ENCODE measurements at places on chromosomes 11 and 22. TPM values are rescaled to one million over a fixed set of nuclear protein-coding genes. Genes with fewer than 3 reads are reported as not detected.

Gene PHRF1
- 27.1 TPM for total RNA-seq

Gene UBQLNL
- total RNA-seq, result 1.2 TPM

Gene EHF
- not detected for total RNA-seq

Gene OR52E8
- total RNA-seq, result not detected

Gene TRIM48
- not detected for total RNA-seq

Gene C11orf86
- total RNA-seq, result not detected

Gene NPAS4
- 0.42 TPM for total RNA-seq

Gene MPPED1
- total RNA-seq, result 2.4 TPM

Gene PGGHG
- 60.0 TPM for total RNA-seq

Gene KBTBD3
- 14.4 TPM for total RNA-seq

Gene TSSK2
- not detected for total RNA-seq

Gene GLYATL2
- not detected for total RNA-seq

Gene SAC3D1
- 16.3 TPM for total RNA-seq

Gene GRM5
- total RNA-seq, result 1.8 TPM

Gene APOL4
- total RNA-seq, result 1.2 TPM

Gene PPP6R3
- total RNA-seq, result 150 TPM

Gene UPB1
- total RNA-seq, result 0.63 TPM

Gene CST6
- total RNA-seq, result not detected

Gene JAML
- total RNA-seq, result 0.60 TPM

Gene LRRC75B
- 33.6 TPM for total RNA-seq

Gene MS4A1
- total RNA-seq, result not detected

Gene LRRC56
- 0.60 TPM for total RNA-seq

Gene OR2AG1
- not detected for total RNA-seq

Gene REXO2
- total RNA-seq, result 98.3 TPM

Gene OR2AG2
- total RNA-seq, result 0.22 TPM

Gene DNAJB7
- not detected for total RNA-seq

Gene APOL2
- 112 TPM for total RNA-seq

Gene GALNT18
- 20.1 TPM for total RNA-seq

Gene PLEKHA7
- 51.3 TPM for total RNA-seq

Gene NRXN2
- total RNA-seq, result 14.1 TPM

Gene GRAMD1B
- 37.2 TPM for total RNA-seq

Gene HEPN1
- not detected for total RNA-seq

Gene FBLN1
- total RNA-seq, result 1,145 TPM

Gene APOA5
- total RNA-seq, result not detected

Gene TOLLIP
- 89.0 TPM for total RNA-seq

Gene KRTAP5-8
- 0.63 TPM for total RNA-seq

Gene CABP4
- total RNA-seq, result 5.7 TPM

Gene OR52A1
- total RNA-seq, result not detected

Gene OR9Q2
- total RNA-seq, result not detected

Gene MS4A4E
- total RNA-seq, result 4.8 TPM

Gene JHY
- 14.7 TPM for total RNA-seq

Gene DDIAS
- 3.1 TPM for total RNA-seq

Gene PRG3
- not detected for total RNA-seq
